Ascending aorta (tissue), 2 donors: ENCODE measurements at places on chromosomes 2 and 18. TPM values are rescaled to one million over a fixed set of nuclear protein-coding genes. Genes with fewer than 3 reads are reported as not detected.

The ITGA4 gene
- total RNA-seq = 6.6 TPM

The TRAPPC8 gene
- total RNA-seq = 6.8 TPM

The IL37 gene
- not detected for total RNA-seq

The ASB3 gene
- total RNA-seq = 3.4 TPM

The SERPINB12 gene
- total RNA-seq = 0.32 TPM

The GALNT13 gene
- not detected for total RNA-seq

DNA sequence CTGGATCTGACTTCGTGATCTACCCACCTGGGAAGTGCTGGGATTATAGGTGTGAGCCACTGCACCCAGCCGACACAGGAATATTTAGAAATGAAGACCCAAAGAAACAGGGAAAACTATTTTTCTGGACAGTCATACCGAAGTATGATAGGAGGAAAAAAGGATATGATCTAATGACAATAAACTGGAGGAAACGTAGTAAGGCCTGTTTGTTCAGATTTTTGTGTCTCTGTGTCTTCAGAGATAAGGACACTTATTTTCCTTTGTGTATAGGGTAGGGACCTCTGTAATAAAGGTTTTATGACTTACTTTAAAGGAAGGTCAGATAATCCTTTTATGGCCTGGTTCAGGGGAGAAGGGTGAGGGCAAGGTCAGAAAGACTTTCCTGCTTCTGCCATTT lies 55.9 kb downstream of the GTF2A1L start:
- no peak for DNase-seq

DNA sequence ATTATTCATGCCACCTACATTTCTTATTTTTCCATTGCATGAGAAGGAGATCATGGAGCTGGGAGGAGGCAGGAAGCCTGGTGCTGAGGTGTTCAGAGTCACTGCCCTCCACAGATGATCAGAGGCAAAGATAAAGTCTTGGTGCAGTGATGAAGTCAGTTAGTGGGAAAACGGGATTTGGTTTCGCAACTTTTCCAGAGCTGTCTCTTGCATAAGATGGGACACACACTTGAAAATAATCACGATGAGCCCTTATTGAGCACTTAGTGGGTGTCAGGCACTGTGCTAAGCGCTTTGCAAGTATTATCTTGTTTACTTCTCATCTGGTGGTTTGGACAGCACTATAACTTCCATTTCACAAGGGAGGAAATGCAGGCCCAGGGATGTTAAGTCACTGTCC lies 222.1 kb upstream of the SMAD2 start:
- DNase-seq = no peak

GRCh38 chr18:22348521-22349316 lies 69.0 kb downstream of the CTAGE1 start:
- DNase-seq = peak; percentile 83

DNA sequence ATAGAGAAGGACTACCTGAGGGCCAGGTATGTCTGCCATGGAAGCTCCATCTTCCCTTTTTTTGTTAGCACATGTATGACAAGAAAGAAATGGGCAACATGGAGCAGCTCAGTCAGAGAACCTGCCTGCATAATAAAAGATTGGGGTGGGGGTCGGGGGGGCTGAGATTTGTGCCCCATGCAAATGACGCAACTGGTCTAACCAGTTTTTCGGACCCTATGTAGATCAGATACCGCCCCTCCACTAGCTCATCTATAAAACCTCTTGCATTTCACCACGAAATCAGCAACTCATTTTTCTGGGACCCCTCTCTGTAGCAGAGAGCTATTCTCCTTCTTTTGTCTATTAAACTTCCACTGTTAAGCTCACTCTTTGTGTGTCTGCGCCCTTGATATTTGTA lies 657.2 kb downstream of the ERBB4 start:
- DNase-seq = no peak

GRCh38 chr2:170411660-170412059 lies 233.7 kb downstream of the MYO3B start:
- no peak for DNase-seq

DNA sequence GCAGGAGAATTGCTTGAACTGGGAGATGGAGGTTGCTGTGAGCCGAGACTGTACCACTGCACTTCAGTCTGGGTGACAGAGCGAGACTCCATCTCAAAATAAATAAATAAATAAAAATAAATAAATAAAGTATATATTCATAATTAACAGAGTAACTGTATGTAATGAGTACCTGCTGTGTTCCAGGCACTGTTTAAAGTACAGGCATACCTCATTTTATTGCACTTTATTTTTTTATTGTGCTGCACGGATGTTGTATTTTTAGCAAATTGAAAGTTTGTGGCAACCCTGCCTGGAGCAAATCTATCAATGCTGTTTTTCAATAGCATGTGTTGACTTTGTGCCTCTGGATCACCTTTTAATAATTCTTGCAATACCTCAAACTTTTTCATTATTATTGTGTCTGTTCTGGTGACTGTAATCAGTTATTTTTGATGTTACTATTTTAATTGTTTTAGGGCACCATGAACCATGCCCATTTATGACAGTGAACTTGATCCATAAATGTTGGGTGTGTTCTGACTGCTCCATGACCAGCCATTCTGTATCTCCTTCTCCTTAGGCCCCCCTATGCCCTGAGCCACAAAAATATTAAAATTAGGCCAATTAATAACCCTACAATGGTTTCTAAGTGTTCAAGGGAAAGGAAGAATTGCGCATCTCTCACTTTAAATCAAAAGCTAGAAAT lies 27.5 kb upstream of the CD8A start:
- DNase-seq = no peak

GRCh38 chr2:216477283-216478035 lies 21.2 kb upstream of the RPL37A start:
- DNase-seq = no peak

DNA sequence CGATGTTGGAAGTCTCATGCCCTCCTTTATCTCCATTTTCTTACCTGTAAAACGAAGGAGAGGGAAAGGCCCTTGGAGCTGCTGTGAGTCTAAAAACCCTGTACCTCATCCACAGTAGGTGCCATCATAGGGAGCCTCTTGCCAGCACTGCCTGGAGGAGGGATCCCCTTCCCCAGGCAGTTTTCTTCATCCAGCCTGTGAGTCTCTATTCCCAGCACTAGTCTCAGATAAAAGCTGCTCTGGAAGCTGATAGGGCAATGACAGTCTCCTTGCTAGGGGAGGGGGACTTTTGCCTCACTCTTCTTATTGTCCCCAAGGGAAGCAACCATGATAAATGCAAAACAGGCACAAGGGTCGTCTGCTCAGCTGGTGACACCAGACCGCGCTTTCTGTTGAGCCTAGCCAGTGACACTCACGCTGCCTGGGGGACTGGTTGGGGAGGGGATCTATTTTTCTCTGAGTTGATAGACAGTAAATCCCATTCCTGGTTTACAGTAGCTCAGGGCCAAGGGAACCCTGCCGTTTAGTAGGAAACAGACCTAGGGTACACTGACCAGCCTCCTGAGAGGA lies 139.5 kb upstream of the NABP1 start:
- no peak for DNase-seq

DNA sequence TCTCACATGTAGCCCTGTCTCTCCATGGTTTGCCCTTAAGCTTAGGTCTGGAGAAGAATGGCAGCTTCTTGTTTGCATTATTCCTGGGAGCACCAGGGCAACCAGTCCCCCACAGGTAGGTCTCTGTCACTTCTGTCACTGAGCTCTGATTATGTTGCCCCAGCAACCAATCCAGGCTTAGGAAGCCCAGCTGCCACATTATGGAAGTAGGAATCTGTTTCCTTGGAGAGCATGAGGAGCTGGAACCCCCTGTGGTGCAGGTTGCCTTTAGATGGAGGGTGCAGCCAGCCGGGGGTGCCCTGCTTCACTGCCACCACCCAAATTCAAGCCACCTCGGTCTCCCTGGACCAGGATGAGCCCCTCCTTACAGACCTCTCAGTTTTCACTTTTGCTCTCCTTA lies 4.8 kb downstream of the RESP18 start:
- DNase-seq = no peak

- no peak for DNase-seq
Measured at GRCh38 chr2:153604133-153604532, 125.6 kb upstream of the RPRM start.

DNA sequence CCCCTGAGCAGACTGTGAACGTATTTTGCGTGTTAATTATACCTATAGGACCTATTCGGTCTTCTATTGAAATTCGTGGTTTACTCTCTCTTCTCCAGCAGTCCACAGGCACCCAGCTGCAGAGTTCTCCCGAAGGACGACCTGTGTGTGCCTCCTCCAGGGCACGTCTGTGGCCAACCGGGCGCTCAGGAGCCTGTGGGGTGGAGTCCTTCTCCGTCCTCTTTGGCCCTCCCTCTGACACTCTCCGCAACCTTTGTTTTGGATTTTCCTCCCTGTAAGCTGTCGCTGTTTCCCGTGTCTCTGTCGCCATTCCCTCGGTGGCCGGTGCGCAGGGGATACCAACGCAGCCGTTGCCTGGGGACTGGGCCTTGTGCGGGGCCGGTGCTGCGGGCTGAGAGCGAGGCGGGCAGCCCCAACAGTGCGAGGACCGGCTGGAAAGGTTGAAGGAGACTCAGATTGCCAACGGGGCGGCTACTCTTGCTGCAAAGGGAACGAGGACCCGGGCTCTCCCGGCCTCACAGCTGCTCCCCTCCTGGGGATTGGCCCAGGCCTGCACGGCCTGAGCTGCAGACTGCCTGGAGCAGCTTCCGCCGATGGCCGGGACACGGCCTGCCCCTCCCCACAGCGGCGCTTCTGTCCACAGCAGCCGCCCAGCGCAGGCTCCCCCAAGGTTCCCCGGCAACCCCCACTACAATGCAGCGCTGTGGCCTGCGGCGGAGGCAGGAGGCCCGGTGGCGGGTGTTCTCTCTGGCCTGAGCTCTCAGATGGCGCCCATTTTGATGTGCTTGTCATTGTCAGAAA lies 221.0 kb downstream of the MTX2 start:
- DNase-seq = no peak

GRCh38 chr18:68172842-68173549 lies 541.9 kb downstream of the TMX3 start:
- DNase-seq = no peak

DNA sequence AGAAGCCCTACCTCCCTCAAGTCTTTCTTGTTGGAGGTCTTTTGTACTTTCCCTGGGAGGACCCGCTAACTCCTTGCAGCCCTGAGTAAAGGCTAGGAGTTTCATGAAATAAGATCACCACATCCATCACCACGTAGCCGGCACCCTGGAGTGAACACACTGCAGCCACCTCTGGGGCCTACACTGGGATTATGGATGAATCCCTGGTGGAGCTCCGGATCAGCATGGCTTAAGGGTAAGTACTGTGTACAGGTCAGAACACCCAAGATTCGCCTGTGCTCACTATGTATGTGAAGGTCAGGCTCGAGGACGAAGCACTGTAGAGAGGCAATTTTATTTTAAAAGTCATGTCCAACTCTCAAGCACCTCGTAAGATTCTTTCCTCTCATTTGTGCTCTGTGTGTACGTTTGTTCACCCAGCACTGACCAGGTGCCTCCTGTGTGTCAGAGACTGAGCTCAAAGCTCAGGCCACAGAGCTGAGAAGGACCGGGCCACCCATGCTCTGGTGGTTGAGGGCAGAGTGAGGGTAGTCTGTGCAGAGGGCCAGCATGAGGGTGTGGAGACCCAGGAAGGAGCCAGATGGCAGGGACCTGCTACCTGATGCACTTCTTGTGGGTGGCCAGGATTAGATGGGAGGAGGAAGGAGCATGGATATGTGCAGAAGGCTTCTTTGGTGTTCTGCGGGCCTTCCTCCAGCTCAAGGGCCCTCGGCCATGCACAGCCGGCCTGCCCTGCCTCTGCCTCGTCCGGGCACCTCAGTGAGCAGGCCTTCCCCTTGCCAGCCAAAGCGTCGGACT lies 66.7 kb upstream of the TFCP2L1 start:
- DNase-seq = no peak

DNA sequence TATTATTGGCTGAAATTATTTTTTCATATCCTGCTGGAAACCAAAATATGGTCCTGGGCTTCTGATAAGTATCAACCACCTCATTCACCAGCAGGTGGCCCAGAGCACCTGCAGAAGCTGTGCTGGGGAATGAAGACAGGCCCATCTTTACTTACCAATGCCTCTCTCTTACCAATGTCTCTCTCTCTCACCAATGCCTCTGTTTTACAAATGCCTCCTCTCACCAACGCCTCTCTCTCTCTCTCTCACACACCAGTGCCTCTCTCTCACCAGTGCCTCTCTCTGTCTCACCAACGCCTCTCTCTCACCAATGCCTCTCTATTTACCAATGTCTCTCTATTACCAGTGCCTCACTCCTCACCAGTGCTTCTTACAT lies 2.3 kb upstream of the MAL start:
- DNase-seq = no peak

DNA sequence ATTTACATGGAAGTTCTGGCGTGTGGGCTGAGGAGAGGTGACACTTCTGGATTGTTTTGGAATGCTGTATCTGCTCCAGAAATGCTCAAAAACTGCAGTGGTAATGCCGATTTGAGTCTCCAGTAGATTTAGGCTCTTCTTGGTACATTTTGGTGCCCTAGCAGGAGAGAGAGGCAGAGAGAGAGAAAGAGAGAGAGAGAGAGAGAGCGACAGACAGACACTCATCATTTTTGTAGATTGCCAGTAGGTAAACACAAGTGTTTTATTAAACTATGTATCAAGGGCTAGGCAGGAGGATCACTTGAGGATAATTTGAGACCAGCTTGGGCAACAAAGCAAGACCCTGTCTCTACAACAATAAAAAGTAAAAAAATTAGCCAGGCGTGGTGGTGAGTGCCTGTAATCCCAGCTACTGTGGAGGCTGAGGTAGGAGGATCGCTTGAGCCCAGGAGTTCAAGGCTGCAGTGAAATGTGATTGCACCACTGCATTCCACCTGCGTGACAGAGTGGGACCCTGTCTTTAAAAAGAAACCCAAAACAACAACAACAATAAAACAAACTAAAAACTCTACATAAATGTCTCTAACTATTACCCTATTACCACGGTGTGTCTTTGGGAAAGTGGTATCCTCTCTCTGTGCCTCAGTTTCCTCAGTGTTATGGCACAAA lies 60.2 kb downstream of the GATA6 start:
- no peak for DNase-seq

GRCh38 chr18:36212301-36213171 lies 25.2 kb downstream of the MOCOS start:
- DNase-seq = no peak
